ENCODE measurements at places on chromosomes 6 and 20.

DNA sequence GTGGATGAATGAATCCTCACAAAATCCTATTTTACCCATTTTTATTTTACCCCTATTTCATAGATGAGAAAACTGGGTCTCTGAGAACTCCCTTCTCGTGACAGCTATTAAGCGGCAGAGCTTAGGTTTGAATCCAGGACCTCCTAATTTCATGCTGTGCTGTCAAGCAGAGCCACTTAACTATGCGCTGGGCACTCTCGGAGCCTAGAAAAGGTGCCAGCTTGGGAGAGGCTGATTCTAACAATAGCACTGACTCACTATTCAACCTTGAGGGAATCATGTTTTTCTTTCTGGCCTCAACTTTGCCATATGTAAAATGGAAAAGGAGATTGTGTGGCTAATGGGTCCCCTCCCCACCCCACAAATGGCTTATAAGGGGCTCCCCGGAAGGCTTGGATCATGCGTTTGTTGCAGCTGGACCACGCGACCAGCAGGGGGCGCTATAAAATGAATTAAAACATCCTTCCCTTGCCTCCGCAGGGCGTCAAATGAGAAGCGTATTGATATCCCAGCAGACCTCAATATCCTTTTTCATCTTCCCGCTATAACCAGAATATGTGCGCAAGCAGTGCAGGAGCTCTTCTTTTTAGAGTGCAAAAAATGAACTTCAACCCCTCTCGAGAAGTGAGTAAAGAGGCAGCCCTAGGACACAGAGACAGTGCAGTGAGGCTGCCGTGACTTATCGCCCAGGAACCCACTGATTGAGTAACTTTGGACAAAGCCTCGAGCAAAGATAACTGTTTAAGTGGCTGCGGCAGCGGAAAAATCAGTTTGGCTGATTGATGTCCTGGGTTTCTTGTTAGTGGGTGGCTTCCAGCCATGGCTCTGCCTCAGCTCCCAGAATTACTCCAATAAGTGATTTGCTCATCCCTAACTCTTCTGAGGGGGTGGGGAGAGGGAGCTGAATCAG, 12.8 kb upstream of the PDYN start:
- DNase-seq: peak; percentile 27

GRCh38 chr6:122995921-122996793, at the start of gene CLVS2:
Gene CLVS2, plus strand, starts transcription at chr6:122996235. Its CDS starts 1,543 bp downstream, at chr6:122997778.
- DNase-seq: peak; percentile 61

DNA sequence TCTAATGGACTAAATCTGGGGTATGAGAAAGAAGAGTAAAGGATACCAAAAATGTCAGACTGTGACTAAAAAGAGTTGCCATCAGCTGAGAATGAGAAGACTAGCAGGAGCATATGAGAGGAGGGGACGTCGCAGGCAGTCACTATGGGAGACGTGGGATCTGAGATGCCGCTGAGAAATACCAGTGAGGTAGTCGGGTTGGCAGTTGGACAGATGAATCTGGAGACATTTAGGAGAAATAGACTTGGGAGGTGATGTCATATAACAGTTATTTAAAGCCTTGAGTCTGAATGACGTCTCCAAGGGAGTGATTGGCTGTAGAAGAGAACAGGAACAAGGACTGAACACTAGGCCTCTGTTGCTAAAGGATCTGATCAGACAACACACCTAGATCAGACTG, 51.5 kb upstream of the TRIM26 start:
- no peak for DNase-seq

- DNase-seq: no peak
Observed at GRCh38 chr6:104813552-104813951, 46.2 kb downstream of the HACE1 start.

- no peak for DNase-seq
Observed at GRCh38 chr6:18471232-18471964, 84.2 kb downstream of the RNF144B start.

DNA sequence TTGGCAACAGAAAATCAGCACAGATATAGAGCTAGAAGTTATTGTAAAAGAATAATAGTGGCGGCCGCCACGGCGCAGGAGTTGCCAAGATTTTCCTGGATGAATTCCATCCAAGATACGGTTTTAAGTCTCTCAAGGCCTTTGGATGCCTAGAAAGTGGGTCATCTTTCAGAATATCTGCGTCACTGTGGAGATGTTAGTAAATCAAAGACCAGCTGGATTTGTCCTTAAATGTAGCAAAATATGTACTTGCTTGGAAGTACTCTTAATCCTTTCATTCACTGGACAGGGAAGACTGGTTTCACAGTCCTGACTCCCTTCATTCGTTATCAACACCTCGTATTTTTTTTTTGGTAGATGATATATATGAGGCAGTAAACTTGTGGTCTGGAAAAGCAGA, 83.0 kb downstream of the SLC22A3 start:
- DNase-seq: no peak

GRCh38 chr6:22236626-22237414, 60.0 kb downstream of the PRL start:
- DNase-seq: no peak

- DNase-seq: no peak
Observed at GRCh38 chr6:149084026-149084425, 233.5 kb upstream of the TAB2 start.

All from NCI-H1694 treated with DMSO at 0.1 percent for 48 hours (cell line).